ENCODE measurements at places on chromosomes 4 and X.

GRCh38 chr4:170025523-170026252 is 507 bp downstream of the MFAP3L start:
- DNase-seq = no peak

DNA sequence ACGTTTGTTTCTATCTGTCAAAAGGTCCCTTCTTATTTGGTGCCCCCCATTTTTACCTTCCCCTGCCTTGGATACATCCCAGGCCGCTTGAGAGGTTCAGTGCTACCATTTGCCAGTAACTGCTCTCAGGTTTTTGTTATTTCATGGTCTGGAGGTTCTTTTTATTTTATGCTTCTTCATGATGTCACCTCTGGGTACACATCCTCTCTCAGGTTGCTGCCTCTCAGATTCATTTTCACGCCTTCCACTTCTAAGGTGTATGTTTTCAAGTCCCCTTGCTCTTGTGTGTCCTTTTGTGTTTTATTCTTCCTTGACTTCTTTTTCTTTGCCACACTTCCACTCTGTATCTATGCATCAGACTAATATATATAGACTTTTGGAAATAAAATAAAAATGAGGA is 640.1 kb upstream of the AADAT start:
- no peak for DNase-seq

- no peak for DNase-seq
Observed at GRCh38 chr4:131258361-131258760, 1890.7 kb upstream of the PCDH10 start.

GRCh38 chrX:148271263-148271662 is 229.2 kb upstream of the AFF2 start:
- DNase-seq = no peak

- DNase-seq = no peak
Observed at GRCh38 chr4:14415146-14415545, 587.1 kb upstream of the CPEB2 start.

DNA sequence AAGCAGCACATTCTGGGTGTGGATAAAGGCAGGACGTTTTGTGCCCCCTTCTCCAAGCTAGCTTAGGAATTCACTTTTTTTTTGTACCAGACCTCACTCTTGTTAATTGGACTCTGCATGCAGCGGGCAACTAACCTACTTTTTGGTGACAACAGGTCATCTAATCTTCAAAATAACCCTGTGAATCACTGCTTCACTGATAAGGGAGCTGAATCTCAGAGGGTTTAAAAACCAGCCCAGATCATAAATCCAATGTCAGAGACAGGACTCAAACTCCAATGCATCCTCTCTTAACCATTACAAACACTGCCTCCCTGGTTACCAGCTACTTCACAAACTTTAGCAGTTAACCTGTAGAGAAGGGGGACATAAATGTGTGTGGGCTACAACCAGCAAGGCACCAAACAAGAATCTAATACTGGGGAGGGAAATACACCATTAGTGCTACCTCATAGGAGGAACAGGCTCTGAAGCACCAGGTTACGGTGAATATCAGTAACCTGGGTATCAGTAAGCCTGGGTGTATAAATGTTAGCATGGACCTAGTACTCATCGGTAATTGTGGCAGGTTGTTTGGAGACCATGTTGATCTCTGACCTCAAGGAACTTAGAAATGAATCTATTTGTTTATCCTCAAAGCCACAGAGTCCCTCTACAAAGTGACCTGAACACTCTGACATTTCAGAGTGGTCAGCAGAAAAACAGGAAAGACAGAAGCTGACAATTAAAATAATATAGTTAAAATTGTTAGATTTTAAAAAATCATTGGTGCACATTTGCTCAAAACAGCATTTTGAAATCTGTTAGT is 2.6 kb downstream of the TIFA start:
- DNase-seq = no peak

DNA sequence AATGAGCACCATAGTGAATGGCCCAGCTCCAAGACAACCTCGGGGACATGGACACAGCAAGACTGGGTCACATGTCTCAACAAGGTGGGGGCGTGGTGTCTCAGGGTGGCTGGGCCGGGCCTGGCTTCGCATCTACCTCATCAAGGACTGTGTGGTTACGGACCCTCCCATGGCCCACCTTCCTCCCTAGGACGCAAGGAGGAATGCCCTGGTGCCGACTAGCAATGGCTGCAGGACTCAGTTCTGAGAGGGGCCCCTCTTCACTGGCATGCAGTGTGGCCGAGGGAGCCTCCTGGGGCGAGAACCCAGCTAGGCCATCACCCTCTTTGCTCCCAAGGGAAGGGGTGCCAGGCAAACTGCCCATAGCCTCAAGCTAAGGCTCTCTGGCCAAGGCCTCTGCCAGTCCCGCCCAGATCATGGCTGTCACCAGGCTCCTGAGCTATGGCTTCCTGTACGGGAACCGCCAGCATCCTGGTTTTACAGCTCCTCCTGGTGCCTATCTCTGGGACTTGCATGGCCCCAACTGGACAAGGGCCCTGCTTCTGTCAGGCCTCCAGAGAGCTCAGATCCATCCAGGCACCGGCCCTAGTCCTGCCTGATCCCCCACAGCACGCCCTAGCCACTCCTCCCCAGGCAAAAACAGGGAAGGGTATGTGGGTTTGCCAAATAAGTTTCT is 218.0 kb upstream of the AGTR2 start:
- DNase-seq = no peak

- DNase-seq = no peak
Observed at GRCh38 chr4:37679301-37679700, 6.9 kb downstream of the RELL1 start.

DNA sequence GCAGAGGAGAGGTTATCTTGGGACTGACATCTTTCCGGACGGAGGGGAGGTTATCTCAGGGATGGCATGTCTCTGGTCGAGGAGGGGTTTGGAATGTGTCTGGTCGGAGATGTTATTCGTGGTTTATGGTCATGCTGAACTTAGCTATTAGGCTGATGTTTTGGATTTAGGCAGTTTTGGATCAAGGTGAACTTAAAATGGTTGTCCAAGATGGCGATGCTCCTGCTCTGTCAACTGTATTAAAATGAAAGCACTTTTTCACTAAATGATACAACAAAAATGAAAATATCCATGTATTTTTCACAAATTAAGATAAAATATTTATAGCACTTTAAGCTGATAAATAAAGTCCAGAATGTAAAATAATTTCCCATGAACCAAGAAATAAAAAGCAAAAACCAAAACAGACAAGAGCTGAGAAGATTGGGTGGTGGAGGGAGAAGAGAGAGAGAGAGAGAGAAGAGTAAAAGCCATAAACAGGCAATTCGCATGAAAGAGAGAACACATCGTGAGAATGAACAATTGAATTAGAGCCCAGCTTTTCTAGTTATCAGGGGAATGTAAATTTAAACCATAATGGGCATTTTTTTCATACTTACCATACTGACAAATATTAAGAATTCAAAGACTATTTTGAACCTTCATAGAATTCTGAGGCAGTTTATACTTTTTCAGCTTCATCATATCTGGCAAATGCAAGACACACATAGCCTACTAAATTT is 2236.0 kb upstream of the AGA start:
- no peak for DNase-seq
